Activated naive CD8-positive, alpha-beta T cell treated with anti-CD3 and anti-CD28 coated beads, Interleukin-2, amount 10 ng/mL, durations not matched to agents 7 days and 5 days (primary cell): ENCODE measurements at places on chromosomes 3 and 15. TPM values are rescaled to one million over a fixed set of nuclear protein-coding genes. Genes with fewer than 3 reads are reported as not detected.

Gene IQCH
- 2.2 TPM for total RNA-seq

Gene LSMEM2
- total RNA-seq = not detected

Gene ESYT3
- 0.26 TPM for total RNA-seq

Gene LMOD3
- total RNA-seq = not detected

Gene DAZL
- not detected for total RNA-seq

Gene OR5K2
- not detected for total RNA-seq

Gene LSAMP
- not detected for total RNA-seq

Gene CSPG4
- total RNA-seq = not detected

Gene GOLGA8O
- 13.9 TPM for total RNA-seq

Gene ACSBG1
- total RNA-seq = not detected

Gene CCDC39
- total RNA-seq = not detected

Gene AGTR1
- total RNA-seq = not detected

Gene ARGFX
- total RNA-seq = not detected

Gene PLA2G4D
- total RNA-seq = not detected

Gene CCR9
- 21.6 TPM for total RNA-seq

Gene FBXO40
- not detected for total RNA-seq

Gene WNT7A
- 1.5 TPM for total RNA-seq

Gene ACAN
- not detected for total RNA-seq

Gene NPAP1
- not detected for total RNA-seq

Gene THOC7
- total RNA-seq = 70.1 TPM

Gene SLC28A2
- total RNA-seq = not detected

Gene TGFBR2
- 86.9 TPM for total RNA-seq

Gene DNAJC19
- total RNA-seq = 51.7 TPM

Gene TM4SF4
- not detected for total RNA-seq

Gene ELL3
- 4.6 TPM for total RNA-seq

Gene DISP2
- total RNA-seq = 2.0 TPM
